ENCODE measurements at places on chromosomes 3 and 15. TPM values are rescaled to one million over a fixed set of nuclear protein-coding genes. Genes with fewer than 3 reads are reported as not detected.

GOLGA8M gene
- total RNA-seq = not detected

SPRED1 gene
- 13.1 TPM for total RNA-seq

NRROS gene
- 0.95 TPM for total RNA-seq

IMPG2 gene
- 0.24 TPM for total RNA-seq

IP6K2 gene
- 267 TPM for total RNA-seq

ALCAM gene
- total RNA-seq = 52.7 TPM

COPG1 gene
- total RNA-seq = 95.3 TPM

ACTC1 gene
- total RNA-seq = 1.1 TPM

ZPLD1 gene
- not detected for total RNA-seq

HTR3D gene
- not detected for total RNA-seq

NEK10 gene
- total RNA-seq = 3.0 TPM

PLA2G4D gene
- 23.6 TPM for total RNA-seq

GRCh38 chr3:176848431-176849214 is 348.7 kb downstream of the TBL1XR1 start:
- no peaks in the 10 kb centered on the region for H3K36me3 ChIP-seq
- H3K27ac ChIP-seq = no peak overlapping the region
- H3K4me3 ChIP-seq = no peak overlapping the region

DNA sequence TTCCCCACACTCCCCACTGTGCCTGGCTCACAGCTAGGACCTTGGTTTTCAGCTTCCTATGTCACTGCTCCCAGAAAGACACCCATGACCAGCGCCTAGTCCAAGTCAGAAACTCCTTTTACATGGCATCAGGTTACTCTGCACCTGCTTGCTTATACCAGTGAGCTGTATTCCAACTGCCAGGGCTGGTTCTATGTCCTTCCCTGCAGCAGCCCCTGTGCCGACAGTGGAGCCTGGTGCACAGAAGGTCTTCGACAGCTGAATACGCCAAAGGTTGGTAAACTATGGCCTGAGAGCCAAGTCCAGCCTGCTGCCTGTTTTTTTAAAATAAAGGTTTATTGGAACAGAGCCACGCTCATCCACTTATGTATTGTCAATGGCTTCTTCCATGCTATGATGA is 102.5 kb downstream of the IQSEC1 start:
- DNase-seq = no peak
- H3K4me3 ChIP-seq = no peak overlapping the region

DNA sequence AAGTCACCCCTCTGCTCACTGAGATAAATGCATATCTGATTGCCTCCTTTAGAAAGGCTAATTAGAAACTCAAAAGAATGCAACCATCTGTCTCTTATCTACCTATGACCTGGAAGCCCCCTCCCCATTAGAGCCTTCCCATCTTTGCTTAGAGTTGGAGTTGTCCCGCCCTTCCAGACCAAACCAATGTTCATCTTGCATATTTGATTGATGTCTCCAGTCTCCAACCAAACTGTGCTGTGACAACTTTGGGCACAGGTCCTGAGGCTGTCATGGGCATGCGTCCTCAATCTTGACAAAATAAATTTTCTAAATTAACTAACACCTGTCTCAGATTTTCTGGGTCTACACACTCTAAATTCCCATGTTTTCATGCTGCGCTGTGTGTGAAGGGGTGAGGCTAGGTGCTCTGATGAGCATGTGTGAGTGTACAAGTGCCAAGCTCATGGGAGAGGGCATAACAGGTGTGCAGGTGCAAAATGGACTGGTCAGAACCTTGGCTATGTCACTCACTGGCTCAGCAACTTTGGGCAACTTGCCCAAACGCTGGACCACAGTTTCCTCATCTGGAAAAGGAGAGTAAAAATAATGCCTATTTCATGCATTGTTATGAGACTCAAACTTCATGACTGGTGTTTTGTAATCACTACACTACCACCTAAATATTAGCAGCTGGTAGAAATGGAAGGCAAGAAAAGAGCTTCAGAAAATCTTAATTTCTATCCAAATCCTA is 7.2 kb downstream of the DAPK2 start:
- peaks cover 3% of the 10 kb centered on the region for H3K4me1 ChIP-seq
- no peak overlapping the region for H3K27ac ChIP-seq
- H3K27me3 ChIP-seq = no peaks in the 10 kb centered on the region
- H3K36me3 ChIP-seq = peaks cover 18% of the 10 kb centered on the region
- no peak overlapping the region for H3K4me3 ChIP-seq
- no peak for DNase-seq

- H3K27ac ChIP-seq = peak overlapping the region; percentile 69
- no peaks in the 10 kb centered on the region for H3K36me3 ChIP-seq
- DNase-seq = no peak
- H3K27me3 ChIP-seq = no peaks in the 10 kb centered on the region
Measured at GRCh38 chr3:189393598-189393997, 221.8 kb downstream of the TPRG1 start.

GRCh38 chr15:60772395-60773120 is 293.6 kb upstream of the ICE2 start:
- H3K27me3 ChIP-seq = no peaks in the 10 kb centered on the region
- no peak for DNase-seq
- no peak overlapping the region for H3K4me3 ChIP-seq
- H3K4me1 ChIP-seq = peaks cover 6% of the 10 kb centered on the region
- H3K27ac ChIP-seq = no peak overlapping the region

GRCh38 chr3:57953576-57953975 is 54.6 kb upstream of the FLNB start:
- peaks cover 32% of the 10 kb centered on the region for H3K4me1 ChIP-seq
- DNase-seq = no peak
- no peak overlapping the region for H3K4me3 ChIP-seq
- no peaks in the 10 kb centered on the region for H3K27me3 ChIP-seq
- no peaks in the 10 kb centered on the region for H3K36me3 ChIP-seq
- no peak overlapping the region for H3K27ac ChIP-seq

GRCh38 chr15:41980654-41981323 is 8.4 kb upstream of the EHD4 start:
- no peak overlapping the region for H3K4me3 ChIP-seq
- H3K27ac ChIP-seq = no peak overlapping the region
- DNase-seq = peak; percentile 49
- H3K4me1 ChIP-seq = peaks cover 16% of the 10 kb centered on the region

DNA sequence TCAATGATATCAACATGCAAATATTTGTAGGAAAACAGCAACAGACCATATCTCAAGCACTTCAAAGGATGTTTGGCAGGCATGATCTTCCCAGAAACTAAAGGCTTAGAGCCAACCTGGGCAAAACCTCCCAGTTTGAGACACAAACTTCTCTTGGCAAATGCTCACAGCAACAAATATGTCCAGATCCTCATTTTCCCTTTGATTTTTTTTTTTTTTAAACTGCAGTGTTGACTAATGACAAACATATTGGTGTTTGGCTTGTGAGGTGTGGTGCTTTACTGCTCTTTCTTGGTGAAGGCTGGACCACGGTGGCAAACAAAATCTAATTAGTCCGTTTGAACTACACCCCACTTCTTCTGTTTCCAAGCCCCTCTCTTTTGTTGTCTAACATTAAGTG is 87.2 kb downstream of the EBLN2 start:
- DNase-seq = no peak
- no peak overlapping the region for H3K4me3 ChIP-seq
- no peak overlapping the region for H3K27ac ChIP-seq
- H3K36me3 ChIP-seq = no peaks in the 10 kb centered on the region
- H3K27me3 ChIP-seq = no peaks in the 10 kb centered on the region
- peaks cover 10% of the 10 kb centered on the region for H3K4me1 ChIP-seq

GRCh38 chr15:90028376-90028944 is 27.3 kb downstream of the ZNF710 start:
- H3K27ac ChIP-seq = no peak overlapping the region
- peak; percentile 0 for DNase-seq
- H3K4me1 ChIP-seq = peaks cover 15% of the 10 kb centered on the region
- no peak overlapping the region for H3K4me3 ChIP-seq
- no peaks in the 10 kb centered on the region for H3K36me3 ChIP-seq
- no peaks in the 10 kb centered on the region for H3K27me3 ChIP-seq

DNA sequence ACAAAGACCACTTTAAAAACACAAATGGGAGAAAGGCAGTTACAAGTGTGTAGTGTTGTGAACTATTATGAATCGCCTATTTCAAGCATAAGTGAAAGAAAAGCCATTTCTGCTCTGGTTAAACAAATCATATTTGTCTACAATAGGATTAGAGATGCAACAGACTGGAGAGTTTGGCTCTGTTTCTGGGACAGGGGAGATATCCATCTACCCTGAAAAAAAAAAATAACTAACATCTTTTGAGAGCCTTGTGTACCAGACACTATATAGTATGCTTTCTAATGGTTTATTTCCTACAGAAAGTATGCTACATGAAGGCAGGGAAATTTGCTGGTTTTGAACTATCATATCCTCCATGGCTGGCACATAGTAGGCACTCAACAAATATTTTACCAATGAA is 106.7 kb upstream of the FHIT start:
- no peaks in the 10 kb centered on the region for H3K4me1 ChIP-seq
- H3K4me3 ChIP-seq = no peak overlapping the region
- no peaks in the 10 kb centered on the region for H3K27me3 ChIP-seq
- no peak for DNase-seq

DNA sequence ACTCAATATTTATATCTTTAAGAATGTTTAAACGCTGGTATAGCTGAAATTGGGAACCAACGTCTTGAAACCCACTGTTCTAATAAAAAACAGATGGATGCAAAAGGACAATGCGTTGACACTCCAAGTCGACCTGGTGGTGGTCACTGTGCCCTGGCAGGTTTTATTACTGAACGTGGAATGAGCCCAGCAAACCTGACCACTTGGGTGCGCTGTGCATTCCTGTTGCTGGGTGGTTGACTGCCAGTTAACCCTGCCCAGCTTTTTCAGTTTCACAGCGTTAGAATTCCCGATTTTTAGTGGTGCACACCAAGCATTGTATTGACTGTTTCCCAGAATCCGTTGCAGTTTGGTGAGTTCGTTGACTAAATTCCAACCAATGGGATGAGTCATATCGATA is 384.4 kb downstream of the OCA2 start:
- no peaks in the 10 kb centered on the region for H3K36me3 ChIP-seq
- H3K4me1 ChIP-seq = no peaks in the 10 kb centered on the region
- H3K27me3 ChIP-seq = no peaks in the 10 kb centered on the region
- no peak for DNase-seq
- H3K27ac ChIP-seq = no peak overlapping the region

GRCh38 chr15:36911322-36911944 is 188.9 kb downstream of the MEIS2 start:
- no peaks in the 10 kb centered on the region for H3K36me3 ChIP-seq
- DNase-seq = no peak
- H3K27me3 ChIP-seq = no peaks in the 10 kb centered on the region
- H3K27ac ChIP-seq = no peak overlapping the region
- peaks cover 19% of the 10 kb centered on the region for H3K4me1 ChIP-seq
- no peak overlapping the region for H3K4me3 ChIP-seq

DNA sequence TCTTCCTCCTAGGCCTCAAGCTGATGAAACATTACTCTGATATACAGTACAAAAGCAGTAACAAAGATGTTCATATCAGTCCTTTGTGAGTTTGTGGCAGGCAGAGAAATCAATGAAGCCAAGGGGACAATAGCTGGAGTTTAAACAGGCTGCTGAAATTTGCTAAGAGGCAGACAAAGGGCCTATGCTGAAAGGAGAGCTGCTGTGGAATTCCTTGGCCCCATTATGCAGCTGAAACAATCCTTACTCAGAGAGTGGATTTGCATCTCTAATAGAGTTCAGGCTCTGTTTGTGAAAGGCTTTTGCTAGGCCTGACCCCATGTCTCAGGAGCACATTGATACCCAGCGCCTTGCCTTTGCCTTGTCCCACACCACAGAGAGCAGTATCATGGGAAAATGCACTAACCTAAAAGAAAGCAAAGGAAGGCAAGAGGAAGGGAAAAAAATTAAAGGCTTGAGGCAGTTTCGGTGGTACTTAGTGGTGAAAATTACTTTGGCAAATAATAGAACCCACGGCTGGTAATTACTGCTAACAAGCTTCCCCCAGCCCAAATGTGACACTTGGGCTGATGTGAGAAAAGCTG is 195.0 kb upstream of the EPHA3 start:
- H3K36me3 ChIP-seq = no peaks in the 10 kb centered on the region
- no peak for DNase-seq
- no peaks in the 10 kb centered on the region for H3K4me1 ChIP-seq
- no peak overlapping the region for H3K4me3 ChIP-seq
- H3K27me3 ChIP-seq = no peaks in the 10 kb centered on the region

- H3K4me1 ChIP-seq = no peaks in the 10 kb centered on the region
- H3K27ac ChIP-seq = no peak overlapping the region
- H3K27me3 ChIP-seq = no peaks in the 10 kb centered on the region
- H3K36me3 ChIP-seq = no peaks in the 10 kb centered on the region
Measured at GRCh38 chr15:57298843-57299550, 77.3 kb upstream of the CGNL1 start.

GRCh38 chr3:83002869-83003445 is 1241.5 kb upstream of the GBE1 start:
- no peak overlapping the region for H3K27ac ChIP-seq
- no peak for DNase-seq
- H3K4me3 ChIP-seq = no peak overlapping the region
- H3K36me3 ChIP-seq = no peaks in the 10 kb centered on the region
- H3K4me1 ChIP-seq = no peaks in the 10 kb centered on the region
- no peaks in the 10 kb centered on the region for H3K27me3 ChIP-seq

- no peaks in the 10 kb centered on the region for H3K36me3 ChIP-seq
- H3K27ac ChIP-seq = no peak overlapping the region
- no peak for DNase-seq
Measured at GRCh38 chr3:68953816-68954444, 21.6 kb upstream of the TAFA4 start.

DNA sequence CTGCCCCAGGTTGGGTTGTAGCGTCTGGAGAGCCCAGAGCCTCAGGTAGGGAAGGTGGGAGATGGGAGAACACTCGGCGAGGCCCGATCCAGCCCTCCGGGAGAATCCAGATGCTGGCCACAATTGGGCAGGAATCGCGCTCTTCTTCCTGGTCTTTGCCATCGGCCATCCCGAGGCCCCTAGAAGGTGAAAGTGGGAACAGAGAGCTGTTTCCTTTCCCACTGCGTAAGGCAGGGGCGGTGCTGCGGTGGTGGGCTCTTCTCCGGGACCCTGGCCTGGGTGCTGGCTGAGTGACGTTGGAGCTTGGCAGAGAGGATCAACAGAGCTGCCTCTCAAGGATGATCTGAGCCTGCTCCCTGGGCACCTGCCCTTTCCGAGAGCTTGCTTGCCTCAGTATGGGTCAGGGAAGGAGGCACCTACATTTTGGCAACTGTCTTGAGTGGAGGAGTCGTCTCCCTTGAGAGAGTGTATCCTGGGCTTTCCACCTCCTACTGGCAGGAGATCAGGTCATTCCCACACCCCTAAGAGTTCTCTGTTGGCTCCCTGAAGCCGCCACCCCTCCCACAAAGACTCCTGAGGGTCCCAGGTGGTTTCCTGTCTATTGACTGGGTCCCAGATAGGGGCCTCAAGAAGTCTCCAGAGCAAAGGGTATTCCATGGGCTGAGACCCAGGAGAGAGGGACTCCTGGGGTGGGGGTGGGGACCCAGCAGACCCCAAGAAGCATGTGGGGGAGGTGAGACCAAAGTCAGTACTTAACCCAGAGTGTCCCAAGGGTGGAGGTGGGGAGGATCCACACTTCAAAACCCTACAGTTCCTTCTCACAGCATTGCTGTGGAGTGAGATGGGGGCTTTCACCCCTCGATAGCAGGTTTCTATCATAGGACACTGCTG is 1.6 kb downstream of the C15orf39 start:
- H3K4me3 ChIP-seq = peak overlapping the region; percentile 89
- peaks cover 64% of the 10 kb centered on the region for H3K4me1 ChIP-seq
- no peaks in the 10 kb centered on the region for H3K27me3 ChIP-seq
